ENCODE measurements at places on chromosomes 11 and 22.

DNA sequence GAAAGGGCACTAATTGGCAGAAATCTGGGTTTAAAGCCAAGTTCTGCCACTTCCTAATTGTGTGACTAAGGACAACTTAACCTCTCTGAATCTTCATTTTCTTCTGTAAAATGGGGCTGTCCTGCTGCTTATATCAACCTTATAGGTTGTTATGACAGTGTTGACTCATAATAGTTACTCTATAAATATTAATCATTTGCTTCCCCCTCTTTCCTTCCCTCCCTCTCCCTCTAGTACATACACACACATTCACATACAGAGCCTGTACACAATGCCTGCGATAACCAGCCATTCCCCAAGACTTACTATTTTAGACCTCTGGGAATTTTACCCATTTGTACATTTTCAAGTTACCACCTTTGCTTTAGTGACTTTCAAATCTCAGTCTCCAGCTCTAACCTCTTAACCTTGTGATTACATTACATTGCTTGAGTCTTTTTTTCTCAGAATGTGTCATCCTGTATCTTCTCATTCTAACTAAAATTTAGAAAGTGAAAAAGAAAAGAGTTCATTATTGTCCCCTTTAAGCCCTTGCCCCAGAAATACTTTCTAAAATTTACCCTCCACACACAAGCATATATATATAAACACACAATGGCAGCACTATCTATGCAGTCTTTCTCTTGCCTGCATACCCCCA is 31.9 kb downstream of the GDPD4 start:
- DNase-seq: no peak

DNA sequence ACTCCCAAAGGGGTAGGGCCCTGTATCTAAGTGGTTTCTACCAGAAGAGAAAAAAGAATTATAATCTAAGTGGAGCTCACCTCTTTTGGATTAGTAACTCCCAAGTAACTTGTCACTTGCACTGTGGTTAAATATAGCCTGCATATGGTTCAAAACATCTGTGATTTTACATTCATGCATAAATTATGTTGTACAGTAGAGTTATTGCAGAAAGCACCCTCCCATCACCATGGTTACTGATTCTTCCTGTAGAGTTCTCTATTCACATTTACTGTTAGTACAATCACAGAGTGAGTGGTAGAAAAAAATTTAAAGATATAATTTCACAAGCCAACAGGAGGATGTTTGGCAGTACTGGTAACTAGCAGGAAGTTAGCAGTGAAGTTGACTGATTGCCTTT is 80.4 kb downstream of the LRRC4C start:
- DNase-seq: no peak

DNA sequence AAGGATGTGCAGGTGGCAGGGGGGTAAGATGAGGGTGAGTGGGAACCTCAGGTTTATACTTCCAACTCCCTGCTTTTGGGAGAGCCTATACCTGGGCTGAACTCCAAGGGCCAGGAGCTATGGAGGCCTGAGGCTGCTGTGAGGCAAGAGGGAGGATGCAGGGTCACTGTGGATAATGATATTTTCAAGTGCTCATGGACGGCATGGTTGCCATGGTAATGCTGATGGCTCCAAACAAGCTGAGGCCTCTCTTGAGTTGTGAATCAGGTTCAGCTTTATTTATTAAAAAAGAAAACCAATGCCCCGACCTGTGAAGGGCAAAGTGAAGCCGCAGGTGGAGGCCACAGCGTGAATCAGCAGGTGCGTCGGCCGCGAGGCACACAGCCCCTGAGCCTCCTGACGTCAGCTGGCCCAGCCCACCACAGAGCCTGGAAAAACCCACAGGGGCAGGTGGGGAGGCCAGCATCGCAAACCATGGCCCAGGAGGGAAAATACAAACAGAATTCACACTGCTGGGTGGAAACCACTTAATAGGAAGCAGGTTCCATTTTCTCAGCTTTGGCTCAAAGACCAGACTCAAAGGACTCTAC is 17.4 kb upstream of the CREB3L1 start:
- DNase-seq: no peak

DNA sequence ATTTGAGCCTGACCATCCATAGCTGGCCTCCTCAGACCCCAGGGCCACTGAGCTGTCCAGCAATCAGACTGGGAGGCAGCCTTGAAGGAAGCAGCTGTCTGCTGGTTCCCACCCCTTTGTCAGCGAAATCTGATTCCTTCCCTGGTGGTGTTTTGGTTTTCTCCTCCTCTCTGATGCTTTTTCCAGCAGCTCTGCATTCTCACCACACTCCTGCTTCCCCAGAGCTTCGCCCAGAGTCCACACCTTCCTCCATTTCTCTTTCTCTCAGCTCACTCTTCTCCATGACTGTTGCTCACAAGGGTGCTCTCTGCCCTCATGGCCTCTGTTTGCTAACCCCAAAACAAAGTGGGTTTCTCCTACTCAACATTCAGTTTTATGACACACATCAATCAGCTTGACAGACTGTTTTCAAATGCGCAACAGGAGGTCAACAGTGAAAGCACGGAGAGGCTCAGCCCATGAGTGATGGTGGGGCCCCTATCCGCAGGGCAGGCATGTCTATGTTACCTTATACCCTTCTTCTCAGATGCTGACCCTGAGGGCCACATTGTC is 130.6 kb upstream of the MTNR1B start:
- peak; percentile 6 for DNase-seq

GRCh38 chr11:120563703-120564572 is 52.4 kb downstream of the GRIK4 start:
- DNase-seq: no peak

DNA sequence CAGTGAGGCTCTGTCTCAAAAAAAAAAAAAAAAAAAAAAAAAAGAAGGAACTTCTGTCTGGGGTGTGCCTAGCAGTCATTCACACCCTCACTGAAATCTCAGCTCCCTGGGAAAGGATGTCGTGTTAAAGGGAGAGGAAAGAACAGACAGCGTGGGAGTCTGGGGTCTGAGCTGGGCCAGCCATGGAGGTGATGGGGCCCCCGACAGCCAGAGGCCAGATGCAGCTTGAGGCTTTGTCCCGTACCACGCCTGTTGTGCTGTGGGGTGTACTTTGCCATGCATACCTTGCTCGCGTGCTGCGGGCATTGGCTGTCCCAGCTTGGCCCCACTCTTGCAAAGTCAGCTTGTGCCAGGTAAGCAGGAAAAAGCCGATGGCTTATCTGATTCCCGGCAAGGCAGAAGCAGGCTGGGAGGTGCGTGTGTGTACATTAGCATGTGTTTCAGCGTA is 4.6 kb downstream of the SYT12 start:
- DNase-seq: no peak

GRCh38 chr11:88231894-88232482 is 56.7 kb upstream of the RAB38 start:
- DNase-seq: peak; percentile 24

DNA sequence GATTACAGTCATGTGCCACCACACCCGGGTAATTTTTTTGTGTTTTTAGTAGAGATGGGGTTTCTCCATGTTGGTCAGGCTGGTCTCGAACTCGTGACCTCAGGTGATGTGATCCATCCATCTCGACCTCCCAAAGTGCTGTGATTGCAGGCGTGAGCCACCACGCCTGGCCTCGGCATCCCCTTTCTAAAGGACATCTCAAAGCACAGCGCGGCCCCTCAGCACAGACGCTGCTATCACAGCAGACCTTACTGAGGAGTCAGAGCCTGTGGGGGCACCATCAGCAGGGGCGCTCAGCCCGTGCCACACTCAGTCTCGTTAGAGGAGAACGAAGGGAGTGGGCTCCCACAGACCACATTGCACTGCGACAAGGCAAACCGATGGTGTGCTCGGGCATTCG is 19.4 kb downstream of the CELSR1 start:
- DNase-seq: no peak

GRCh38 chr11:131146827-131147490 is 223.5 kb upstream of the NTM start:
- DNase-seq: no peak

- DNase-seq: no peak
Measured at GRCh38 chr11:61526229-61526628, 17.7 kb downstream of the LRRC10B start.

GRCh38 chr11:111796696-111797095 is 30.5 kb upstream of the PPP2R1B start:
- DNase-seq: no peak

DNA sequence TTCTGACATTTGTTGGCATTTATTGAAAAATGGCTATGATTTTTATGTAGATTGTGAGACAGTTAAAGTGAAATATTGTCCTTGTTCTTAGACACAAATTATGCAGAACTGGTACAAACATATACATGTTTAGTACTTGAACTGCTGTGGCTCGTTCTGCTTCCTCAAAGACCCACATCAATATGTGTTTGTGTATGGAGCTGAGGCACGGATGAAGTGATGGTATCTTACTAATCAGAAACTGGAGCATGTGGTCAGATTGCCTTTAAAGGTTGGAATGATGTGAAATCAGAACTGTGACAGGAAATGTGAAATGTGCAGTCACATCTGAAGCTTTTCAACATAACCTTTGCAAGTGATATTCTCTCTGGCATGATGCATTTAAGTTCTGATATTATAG is 130.4 kb downstream of the NAV2 start:
- DNase-seq: no peak

- DNase-seq: no peak
Measured at GRCh38 chr11:116541460-116541859, 231.3 kb downstream of the BUD13 start.

- DNase-seq: no peak
Measured at GRCh38 chr11:69512790-69513189, 31.3 kb downstream of the LINC01488 start.

DNA sequence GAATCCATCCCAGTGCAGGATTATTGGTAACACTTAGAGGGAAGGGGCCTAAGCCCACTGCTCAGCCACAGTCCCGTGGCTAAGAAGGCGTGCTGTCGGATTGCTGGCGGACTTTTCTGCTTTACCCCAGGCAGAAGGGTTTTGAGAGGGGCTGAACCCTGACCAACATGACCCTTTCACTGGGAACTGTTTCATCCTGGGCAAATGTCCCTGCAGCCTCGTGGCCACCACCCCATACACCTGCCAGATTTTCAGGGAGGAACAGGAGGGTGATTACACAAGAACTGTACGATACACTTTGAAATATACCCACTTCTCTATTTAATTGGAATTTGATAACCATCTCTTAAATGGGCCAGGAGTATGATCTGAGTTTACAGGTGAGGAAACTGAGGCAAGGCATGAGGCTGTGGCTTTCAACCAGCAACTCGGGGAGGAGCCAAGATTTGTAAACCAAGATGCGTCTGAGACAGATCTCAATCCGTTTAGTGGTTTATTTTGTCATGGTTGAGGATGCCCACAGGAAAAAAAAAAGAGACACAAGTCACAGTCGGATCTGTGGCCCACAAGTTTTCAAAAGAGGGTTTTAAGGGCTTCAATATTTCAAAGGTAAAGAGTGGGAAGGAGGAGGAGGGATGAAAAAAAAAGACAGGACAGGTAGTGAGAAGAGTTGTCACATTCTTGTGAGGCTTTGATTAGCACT is 6.1 kb upstream of the APOL3 start:
- no peak for DNase-seq

DNA sequence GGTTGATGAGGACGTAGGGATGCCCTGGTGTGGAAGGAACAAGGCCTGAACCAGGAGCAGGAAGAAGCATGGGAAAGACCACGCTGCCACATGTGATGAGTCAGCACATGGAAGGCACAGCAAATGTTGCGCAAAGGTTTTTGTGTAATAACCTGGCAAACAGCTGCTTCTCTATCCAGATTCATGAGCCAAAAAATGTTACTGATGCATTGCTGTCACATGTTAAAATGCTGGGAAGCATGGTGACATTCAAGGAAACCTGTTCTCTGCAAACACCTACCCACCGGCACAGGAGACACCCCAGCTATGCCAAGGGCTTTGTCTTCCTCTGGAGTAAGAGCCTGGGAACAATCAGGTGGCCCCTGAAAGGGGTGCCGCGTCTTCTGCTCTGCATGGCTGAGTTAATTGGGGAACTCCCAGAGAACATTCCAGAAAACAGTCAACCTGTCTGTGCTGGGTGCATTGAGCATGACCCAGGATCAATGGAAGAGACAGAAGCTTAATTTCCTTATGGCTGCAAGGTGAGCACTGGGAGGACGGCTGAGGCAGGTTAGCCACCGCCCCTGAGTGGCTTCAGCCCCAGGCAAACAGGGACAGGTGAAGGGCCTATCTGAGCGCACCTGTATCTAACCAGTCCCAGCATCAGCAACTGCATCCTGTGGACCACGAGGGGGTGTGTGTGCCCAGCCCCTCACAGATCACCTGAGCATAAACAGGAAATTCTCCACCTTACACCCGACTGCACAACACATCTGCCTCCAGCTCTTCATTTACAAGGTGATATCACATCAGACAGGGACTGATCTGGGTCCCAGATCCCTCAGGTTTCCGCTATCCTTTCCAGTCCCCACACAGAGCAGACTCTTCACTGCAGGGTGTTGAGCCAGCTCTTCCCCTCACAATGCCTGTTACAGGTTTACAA is 108.4 kb downstream of the GGTLC2 start:
- no peak for DNase-seq

- DNase-seq: no peak
Measured at GRCh38 chr11:68524213-68524612, 63.7 kb downstream of the PPP6R3 start.

DNA sequence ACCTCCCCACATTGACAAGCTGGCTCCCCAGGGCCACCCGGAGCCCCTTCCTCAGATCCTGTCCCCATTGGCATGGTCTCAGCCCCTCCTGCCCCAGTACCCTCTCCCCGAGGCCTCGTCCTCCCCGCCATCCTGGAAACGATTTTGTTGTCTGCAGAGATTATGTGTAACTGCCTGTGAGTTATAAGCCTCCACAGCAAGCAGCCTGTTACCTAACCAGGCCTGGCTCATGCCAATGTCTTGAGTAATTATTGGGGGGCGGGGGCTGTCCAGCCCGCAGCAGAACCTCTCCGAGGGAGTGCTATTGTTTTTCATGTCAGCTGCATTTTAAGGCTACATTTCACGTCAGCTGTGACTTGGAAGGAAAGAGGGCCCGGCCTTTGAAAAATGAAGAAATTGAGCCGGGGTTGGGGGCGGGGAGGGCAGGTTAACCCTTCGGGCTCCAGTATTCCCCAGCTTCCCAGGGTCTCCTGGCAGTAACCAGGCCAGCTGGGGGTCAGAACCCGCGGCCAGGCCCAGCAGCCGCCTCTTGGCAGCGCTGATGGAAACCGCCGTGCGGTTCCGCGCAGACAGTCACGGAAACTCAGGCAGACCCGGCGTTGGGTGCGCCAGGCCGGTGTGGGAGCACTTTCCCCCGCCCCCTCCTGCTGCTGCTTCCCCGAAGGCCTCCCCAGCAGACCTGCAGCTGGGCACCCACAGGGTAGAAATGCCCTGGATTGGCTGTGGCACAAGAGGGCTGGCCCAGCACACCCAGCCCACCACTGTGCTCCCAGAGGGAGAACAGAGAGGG is 59.5 kb downstream of the CDKN1C start:
- DNase-seq: no peak

GRCh38 chr11:30387891-30388861 is 65.3 kb downstream of the ARL14EP start:
- DNase-seq: no peak

DNA sequence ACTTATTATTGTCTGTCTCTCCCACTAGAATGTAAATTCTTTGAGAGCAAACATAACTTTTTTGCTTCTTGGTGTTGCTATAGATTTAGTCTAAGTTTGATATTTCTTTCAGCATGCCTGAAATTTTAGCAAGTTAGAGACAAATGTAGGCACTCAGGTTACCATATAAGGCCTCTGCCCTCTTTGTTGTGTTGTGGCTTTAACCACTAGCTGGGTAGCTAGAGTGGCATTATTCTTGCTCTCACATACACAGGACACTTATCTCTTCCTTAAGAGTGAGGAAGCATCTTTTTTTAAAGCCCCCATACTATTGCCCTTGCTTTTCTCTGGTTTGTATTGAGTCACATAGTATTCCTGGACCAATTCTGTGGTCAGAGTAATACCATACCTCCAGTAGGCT is 11.2 kb downstream of the ZBED5 start:
- DNase-seq: no peak

Data from NCI-H1694 treated with DMSO at 0.1 percent for 48 hours (cell line).